ENCODE measurements at places on chromosomes 7 and 10.

DNA sequence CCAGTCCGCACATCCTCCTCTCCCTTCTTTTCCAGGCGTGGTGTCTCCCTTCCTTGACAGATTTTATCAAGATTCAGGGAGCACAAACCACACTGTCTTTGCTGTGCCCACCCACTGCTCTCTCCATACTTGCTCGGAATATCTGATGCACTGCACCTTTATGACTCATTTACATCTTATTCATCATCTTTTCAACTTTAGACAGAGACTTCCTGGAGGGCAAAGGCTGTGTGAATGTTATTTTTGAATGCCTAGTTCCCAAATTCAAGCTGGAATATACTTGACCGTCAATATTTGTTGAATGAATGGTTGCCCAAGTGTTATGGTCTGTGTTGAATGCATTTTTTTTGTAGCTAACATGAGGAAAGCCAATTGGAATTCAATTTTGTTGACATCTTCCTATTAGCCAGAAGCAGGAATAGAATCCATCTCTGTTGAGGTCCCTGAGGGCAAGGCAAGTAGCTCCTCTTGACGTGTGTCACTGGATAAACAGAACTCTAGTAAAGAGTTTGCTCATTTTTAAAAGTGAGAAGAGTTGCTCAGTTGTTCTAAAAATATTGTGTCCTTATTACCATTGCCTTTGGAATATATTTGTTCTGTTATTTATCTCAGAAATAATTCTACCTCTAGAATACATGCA, 95.0 kb downstream of the KLF6 start:
- no peak for DNase-seq

DNA sequence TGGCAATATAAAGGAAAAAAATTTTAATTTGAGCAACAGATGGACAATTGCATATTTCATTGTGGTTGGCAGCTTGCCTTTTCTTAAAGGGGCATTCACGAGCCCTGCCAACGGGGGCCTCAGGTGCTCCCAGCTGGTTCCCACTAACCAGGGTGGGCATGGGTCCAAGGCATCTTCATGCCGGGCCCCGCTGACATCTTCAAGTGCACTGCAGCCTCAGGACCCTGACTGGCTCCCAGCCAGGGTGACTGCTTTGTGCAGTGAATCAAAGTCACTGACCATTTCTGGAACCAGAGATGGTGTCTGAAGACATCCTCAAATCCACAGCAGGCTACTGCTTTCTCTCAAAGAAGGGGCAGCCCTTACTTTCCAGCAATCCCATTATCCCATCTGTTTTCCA, 275.2 kb upstream of the MGMT start:
- DNase-seq: no peak

DNA sequence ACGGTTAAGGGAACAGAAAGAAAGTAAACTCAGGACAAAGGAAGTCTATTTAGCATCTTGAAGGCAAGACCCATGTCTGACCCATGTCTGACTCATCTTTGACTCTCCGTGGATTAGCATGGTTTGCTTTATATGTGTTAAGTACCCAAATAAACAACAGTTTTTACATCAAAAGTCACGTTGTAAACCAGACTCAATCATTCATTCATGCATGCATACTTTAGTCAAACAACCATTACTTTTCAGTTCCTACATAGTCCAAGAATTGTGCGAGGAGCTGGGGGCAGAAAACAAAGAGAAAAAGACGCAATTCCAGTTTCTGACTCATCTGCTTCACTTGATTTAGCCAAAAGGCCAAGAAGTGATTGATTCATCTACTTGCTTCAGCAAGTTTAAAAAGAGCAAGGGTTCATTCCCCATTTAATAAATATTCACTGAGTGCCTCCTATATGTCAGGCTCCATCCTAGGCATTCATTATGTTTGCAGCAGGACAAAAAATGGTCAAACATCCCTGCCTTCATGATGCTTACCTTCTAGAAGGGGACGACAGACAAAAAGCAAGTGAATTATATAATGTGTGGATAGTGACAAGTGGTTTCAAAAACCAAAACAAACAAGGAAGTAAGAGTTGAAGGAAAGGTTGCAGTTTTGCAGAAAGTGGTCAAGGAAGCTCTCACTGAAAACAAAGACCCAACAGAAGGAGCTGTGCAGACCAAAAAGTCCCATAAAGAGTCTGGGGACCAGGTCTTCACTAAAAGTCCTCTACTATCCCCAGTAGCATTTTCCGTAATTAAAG, 116.2 kb downstream of the FAM107B start:
- DNase-seq: peak; percentile 28

- DNase-seq: no peak
Measured at GRCh38 chr10:43605850-43606322, 352 bp upstream of the ZNF485 start.

- DNase-seq: no peak
Measured at GRCh38 chr7:906776-907157, 30.4 kb downstream of the GET4 start.

DNA sequence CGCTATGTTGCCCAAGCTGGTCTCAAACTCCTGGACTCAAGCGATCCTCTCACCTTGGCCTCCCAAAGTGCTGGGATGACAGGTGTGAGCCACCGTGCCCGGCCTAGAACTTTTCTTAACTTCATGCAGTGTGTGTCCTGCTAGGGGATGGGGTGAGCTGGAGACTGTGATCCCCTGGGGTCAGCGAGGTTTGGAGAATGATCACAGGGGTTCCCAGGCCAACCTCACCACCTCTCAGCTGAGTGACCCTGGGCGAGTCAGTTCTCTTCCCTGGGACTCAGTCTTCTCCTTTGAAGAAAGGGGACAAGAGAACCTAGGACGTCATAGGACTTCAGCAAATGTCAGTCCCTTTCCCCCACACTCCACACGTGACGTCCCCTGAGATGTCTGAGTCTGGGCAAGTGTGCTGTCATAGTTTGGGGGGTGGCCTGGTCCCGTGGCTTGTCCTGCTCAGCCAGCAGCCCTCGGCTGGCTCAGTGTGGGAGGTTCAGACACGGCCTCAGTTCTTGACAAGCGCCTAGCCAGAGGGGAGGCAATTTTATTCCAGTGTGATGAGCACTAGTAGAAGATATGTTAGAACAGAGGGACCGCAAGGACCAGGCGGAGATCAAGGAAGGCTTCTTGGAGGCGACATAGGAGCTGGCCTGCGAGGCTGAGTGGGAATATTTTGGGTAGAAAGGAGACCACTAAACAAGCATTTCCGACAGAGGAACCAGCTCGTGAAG, 43.3 kb upstream of the ELN start:
- DNase-seq: no peak

- no peak for DNase-seq
Measured at GRCh38 chr7:105016068-105016708, 2.2 kb downstream of the KMT2E start.

DNA sequence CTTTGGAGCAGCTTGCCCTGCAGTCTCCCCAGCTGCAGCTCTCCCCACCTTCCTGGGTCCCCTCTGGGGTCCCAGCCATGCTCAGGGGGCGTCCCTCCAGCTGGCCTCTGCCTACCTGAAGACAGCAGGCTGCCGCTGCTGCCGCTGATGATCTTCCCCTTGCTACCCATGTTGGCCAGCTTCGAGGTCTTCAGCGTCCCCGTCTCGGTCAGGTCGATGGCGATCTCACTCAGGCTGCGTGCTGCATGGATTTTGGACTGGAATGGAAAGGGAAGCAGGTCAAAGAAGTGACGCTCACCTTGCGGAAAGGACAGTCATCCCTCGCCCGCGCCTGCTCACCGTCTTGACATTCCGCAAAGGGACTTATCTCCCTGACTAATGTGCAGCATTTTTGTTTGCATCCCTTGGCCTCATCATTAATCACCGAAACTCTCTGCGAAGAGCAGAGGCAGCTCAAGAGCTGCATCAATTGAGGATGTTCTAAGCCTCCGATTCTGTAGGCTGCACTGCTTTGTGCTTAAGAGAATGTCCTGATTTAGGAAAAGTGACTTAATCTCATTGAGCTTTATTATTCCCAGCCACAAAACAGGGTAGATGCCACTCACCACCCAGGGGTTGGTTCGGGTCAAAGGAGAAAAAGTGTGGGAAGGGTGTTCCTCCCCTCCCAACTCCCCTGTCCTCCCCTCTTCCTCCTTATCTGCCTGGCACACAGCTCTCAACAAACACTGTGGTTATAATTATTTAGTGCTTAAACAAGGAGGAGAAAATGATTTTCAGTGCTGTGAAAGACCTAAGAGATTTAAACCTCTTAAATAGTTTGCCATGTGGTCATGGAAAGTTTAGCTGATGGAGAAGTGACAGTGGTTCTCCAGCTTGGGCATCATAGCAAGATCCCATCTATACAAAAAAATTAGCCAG, 107.3 kb downstream of the PRPF18 start:
- DNase-seq: no peak
